NCI-H2171 (cell line): ENCODE measurements at places on chromosomes 2 and 18.

DNA sequence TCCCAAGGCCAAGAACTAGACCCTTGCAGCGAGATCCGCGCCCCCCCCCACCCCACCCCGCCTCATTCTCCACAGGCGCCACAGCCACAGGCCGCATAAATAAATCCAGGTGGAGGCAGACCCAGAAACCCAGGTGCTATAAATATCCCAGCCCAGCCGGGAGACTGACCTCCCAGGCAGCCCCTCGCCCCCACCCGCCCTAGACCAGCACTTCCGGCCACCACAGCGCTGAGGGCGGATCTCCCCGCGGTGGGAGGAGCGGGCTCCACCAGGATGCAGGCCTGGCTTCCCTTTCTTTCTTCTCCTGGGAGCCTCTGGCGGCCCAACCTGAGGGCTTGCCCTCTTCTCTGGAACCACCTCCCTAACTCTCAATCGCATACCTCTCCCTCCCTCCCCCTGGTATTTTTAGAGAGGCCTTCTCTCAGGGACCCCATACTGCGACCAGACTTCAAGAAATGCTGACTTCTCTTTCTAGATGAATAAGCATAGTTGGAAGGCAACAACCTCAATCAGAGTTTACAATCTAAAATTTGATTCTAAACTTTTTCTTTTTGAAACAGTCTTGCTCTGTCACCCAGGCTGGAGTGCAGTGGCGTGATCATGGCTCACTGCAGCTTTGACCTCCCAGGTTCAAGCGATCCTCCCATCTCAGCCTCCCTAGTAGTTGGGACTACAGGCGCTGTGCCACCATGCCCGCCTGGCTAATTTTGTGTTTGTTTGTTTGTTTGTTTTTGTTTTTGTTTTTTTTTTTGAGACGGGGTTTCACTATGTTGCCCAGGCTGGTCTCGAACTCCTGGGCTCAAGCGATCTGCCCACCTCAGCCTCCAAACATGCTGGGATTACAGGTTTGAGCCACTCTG, 55.0 kb downstream of the PKDCC start:
- DNase-seq: no peak

- no peak for DNase-seq
Observed at GRCh38 chr2:169027234-169027633, 3.9 kb downstream of the ABCB11 start.

DNA sequence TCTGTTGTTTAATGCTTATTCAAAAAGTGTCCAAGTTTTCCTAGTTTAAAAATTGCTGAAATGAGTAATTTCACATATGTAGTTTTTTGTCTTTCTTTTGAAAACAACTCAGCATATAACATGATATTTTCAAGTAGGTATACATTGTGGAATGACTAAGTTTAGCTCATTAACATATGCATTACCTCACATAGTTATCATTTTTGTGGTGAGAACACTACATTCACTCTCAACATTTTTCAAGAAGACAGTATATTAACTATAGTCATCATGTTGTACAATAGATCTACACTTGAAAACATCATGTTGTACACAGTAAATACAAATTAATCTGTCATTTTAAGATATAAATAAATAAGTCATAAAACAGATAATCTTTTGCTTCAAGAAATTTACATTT, 340.0 kb downstream of the CCDC85A start:
- no peak for DNase-seq

DNA sequence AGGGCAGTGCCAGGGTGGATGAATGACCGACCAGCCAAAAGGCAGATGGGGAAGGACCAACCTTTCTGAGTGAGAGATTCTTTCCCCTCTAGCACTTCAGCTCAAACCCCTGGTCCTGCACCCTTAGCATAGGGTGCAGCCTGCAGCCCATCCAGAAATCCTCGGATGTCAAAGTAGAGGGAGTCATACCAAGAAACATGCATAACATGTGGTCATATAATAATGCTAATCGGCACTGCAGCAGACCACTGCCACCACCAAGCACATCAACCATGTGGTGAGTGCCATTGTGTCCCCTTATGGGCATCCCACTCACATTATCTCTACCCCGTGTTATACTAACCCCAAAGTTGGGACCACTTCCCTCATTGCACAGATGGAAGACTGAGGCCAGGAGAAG, 17.7 kb downstream of the ATOH8 start:
- DNase-seq: no peak

DNA sequence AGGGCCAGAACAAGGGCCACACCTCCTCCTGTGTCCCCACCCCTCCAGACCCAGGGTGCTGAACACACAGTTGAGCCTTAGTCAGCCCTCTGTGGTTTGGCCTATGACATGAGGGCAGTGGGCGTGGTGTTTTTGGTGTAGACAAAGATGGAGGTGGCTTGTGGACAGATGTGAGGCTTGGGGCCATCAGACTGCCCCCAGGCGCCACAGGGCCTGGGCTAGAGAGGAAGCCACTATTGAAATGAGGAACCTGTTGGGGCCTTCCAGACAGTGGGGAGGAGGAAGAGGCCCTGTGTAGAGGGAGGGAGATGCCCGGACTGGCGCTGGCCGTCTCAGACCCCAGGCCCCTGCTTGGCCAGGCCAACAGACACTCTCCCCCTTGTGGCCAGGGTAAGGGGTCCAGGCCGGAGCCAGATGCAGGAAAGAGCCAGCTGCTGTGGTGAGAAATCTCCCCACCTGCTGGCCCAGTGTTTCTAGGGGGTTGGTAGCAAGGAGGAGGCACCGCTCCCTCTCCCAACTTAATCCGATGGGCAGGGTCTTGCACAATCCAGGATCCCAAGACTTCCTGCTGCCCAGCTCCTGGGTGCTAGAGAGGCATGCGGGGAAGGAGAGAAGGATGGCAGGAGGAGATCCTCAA, 53.8 kb downstream of the SMAD7 start:
- no peak for DNase-seq

GRCh38 chr2:234670806-234671205, 173.9 kb upstream of the ARL4C start:
- no peak for DNase-seq

DNA sequence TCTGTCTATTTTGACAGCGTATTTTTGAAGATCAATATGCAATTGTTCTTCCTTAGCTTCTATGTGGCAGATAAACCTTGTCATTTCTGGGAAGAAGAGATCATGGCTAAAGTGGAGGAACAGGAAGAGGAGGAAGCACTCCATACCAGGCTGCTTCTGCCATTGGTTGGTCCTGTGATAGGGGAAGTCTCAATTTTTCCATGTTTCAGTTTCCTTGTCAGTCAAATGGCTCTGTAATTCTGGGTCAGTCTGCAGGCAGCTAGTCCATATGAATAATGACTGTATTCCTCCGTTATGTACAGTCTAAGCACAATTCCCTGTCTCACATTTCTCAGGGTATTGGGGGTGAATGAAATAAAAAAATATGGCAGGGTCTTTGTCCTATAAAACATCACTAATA, 277.6 kb upstream of the CXCR4 start:
- no peak for DNase-seq

GRCh38 chr18:73168236-73168635, 300.4 kb upstream of the NETO1 start:
- DNase-seq: no peak

GRCh38 chr2:68235090-68235489, 17.2 kb downstream of the PPP3R1 start:
- DNase-seq: no peak

DNA sequence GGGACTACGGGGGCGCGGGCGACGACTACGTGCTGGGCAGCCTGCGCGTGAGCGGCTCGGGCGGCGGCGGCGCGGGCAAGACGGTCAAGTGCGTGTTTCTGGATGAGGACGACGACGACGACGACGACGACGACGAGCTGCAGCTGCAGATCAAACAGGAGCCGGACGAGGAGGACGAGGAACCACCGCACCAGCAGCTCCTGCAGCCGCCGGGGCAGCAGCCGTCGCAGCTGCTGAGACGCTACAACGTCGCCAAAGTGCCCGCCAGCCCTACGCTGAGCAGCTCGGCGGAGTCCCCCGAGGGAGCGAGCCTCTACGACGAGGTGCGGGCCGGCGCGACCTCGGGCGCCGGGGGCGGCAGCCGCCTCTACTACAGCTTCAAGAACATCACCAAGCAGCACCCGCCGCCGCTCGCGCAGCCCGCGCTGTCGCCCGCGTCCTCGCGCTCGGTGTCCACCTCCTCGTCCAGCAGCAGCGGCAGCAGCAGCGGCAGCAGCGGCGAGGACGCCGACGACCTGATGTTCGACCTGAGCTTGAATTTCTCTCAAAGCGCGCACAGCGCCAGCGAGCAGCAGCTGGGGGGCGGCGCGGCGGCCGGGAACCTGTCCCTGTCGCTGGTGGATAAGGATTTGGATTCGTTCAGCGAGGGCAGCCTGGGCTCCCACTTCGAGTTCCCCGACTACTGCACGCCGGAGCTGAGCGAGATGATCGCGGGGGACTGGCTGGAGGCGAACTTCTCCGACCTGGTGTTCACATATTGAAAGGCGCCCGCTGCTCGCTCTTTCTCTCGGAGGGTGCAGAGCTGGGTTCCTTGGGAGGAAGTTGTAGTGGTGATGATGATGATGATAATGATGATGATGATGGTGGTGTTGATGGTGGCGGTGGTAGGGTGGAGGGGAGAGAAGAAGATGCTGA, 1.4 kb downstream of the SOX11 start:
- peak; percentile 48 for DNase-seq

GRCh38 chr2:218290316-218291261, 1.7 kb downstream of the TMBIM1 start:
- DNase-seq: no peak
